NB4 (cell line): ENCODE measurements at places on chromosomes 16 and 17.

- no peak for DNase-seq
Measured at GRCh38 chr16:35746281-35746962, 2287.0 kb downstream of the TP53TG3F start.

DNA sequence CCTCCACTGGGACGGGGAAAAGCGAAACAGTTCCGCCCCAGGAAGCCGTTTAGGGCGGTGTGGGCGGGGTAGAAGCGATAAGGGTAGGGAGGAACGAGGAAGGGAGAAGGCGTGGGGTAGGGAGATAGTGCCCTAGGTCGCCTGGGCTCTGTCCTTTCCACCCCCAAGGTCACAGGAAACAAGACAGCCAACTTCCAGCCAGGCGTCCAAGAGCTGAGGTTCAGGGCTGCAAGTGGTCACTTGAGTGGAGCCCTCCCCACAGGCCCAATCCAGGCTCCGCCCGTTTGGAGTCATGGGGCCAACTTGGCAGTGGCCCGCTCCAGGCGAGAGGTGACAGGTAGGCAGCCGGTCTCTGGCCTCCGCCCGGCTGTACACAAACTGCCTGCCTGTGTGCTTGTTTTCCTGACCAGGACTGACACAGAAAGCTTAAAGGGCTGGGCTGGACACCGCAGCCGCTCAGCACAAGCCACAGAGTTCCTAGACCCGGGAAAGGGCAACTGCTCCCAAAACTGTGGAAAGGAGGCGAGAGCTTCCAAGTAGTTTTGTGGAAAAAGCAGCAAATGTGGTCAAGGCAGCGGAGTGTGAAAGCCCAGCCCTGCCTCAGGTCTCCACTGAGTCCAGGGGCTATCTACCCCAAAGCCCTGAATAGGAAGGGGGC is at the start of gene RILP:
Gene RILP, minus strand, starts transcription at position 23 of the 658 bp plus-strand sequence. CDS start 62 bp downstream, outside the sequence.
- peak; percentile 78 for DNase-seq

DNA sequence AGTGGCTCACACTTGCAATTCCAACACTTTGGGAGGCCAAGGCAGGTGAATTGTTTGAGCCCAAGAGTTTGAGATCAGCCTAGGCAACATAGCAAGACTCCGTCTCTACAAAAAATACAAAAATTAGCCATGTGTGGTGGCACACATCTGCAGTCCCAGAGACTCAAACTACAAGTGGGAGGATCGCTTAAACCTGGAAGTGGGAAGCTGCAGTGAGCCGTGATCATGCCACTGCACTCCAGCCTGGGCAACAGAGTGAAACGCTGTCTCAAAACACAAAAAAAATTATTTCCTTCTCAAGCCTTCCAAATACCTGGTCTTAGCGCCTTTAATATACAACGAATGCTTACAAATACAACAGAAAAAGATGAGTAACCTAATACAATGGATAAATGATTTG is 19.7 kb upstream of the CBX2 start:
- DNase-seq, result no peak

- no peak for DNase-seq
Measured at GRCh38 chr17:8736362-8736761, 8.3 kb downstream of the CCDC42 start.

DNA sequence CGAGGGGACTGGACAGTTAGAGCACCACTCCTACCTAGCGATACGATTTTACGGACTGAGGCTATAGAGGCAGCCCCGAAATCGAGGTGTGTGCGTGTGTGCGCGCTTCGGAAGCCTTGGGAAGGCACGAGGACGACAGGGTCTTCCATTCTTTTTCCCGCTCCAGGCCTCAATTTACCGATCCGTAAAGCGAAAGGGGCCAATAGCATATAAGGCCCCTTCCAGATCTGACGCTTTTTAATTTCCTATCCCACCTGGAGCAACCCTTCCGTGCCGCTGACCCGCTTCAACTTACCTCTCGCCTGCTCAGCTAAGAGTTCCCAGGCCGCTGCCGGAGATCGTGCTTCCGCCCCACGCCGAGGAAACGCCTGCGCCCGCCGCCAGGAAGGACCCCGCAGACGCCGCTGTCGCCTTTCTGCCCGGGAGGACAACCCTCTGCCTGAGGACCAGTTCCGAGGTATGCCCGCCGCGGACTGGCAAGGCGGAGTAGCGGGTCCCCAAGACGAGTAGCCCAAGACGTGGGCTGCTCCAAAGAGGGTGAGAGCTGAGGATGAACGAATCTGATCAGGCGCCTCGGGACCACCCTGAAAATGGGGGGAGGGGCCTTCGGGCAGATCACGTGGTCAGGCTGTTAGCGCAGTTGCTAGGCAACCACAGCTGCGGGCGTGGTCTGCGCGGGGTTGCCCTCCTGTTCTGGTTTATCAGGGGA is at the start of gene EFTUD2:
Gene EFTUD2, minus strand, starts transcription at position 372 of the 709 bp plus-strand sequence. CDS start 4,924 bp downstream, outside the sequence.
- DNase-seq, result peak; percentile 91
